Activated CD4-positive, alpha-beta T cell treated with anti-CD3 and anti-CD28 coated beads for 24 hours (primary cell): ENCODE measurements at places on chromosomes 3 and 15.
A peak's percentile ranks its signal among the peaks of the same experiment; 100 is the strongest.

GRCh38 chr3:179035232-179035631 lies 36.4 kb downstream of the ZMAT3 start:
- DNase-seq, result no peak

GRCh38 chr15:44029003-44029402 lies 166.1 kb downstream of the FRMD5 start:
- DNase-seq, result no peak

- no peak for DNase-seq
Observed at GRCh38 chr3:34851137-34851536, 788.2 kb upstream of the ARPP21 start.

- DNase-seq, result no peak
Observed at GRCh38 chr15:84785053-84785452, 32.1 kb upstream of the ALPK3 start.

DNA sequence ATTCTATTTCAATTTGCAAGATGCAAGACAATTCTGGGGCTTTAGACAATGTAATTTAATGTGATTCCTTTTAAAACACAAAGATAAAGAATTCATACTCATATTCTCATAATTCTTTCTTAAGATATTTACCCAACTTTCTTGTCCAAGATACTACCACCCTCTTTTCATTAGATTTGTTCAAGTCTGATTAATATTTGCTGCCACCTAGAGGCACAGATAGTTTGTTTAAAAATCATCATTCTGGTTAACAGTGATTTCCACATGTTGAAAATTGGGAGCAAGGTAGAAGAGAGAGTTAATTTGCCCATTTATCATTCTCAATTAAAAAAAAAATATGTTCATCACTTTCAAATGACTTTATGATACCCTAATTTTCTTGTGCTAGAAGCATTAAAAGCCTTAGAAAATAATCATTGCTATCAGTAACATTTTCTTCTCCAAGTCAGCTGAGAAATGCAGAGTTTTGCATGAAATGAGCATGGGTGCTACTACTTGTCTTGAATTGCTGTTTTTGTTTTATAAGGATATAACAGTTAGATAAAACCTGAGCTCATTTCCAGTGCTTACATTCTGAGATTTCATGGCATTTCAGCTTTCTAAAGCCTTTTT lies 11.6 kb downstream of the TAMM41 start:
- DNase-seq, result no peak

GRCh38 chr3:145272684-145273083 lies 888.3 kb downstream of the PLOD2 start:
- DNase-seq, result no peak

DNA sequence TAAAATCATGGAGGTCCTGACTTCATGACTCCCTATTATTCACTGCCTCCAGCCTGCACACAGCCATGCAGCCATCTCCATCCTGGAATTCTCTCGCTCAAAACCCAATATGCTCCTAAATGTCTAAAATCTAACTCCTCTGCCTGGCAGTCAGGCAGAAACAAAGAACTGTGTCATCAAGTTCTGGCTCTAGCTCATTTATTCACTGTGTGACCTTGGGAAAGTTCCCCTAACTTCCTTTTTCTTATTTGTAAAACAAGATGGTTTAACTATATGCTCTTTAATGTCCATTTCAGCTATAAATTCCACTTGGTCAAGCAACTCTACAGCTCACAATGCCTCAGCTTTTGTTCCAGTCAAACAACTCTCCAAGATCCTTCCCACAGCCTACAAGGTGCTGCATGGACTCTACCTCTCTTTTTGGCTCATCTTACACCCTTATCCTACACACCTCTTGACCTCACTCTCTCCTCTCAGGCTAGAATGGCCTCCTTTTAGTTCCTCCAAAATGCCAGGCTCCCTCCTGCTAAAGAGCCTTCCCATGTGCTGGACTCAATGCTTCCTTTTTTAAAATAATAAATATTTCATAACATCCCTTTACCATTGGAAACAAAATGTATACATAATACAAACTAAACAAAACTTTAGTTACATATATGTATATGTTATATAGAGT lies 16.4 kb downstream of the PIK3CB start:
- DNase-seq, result no peak

GRCh38 chr15:64686130-64686735 lies 89.2 kb downstream of the RBPMS2 start:
- peak; percentile 29 for DNase-seq

DNA sequence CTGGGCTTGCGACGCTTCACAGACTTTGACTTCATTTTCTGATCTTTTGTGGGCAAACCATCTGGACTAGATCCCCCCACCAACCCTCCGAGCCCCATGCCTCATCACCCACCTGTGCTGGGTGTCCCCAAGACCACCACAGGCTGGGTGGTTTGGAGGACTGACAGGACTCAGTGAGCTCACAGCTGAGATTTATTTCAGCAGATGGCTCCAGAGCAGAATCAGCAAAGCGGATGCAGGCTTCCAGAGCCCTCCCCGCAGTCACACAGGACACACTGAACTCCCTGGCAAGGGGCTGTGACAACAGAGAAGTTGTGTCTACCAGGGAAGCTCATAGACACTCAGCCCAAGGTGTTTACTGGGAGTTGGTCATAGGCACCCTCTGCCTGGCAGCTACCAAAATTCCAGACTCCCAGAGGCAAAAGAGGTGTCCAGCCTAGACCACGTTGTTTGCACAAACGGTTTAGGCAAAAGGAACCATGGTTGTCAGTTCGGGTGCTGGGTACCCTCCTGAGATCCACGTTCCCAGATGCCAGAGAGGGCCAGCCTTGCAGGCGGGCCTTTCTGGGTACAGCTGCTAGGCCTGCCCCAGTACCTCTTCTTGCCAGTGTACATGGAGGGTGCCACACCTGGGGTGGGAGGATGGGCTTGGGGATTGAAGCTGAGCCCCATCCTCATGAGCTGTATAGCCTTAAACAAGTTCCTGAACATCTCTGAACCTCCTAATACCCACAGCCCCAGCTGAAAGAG lies 170.3 kb downstream of the NSMCE3 start:
- DNase-seq, result no peak
